ENCODE measurements at places on chromosomes 12 and 14.

DNA sequence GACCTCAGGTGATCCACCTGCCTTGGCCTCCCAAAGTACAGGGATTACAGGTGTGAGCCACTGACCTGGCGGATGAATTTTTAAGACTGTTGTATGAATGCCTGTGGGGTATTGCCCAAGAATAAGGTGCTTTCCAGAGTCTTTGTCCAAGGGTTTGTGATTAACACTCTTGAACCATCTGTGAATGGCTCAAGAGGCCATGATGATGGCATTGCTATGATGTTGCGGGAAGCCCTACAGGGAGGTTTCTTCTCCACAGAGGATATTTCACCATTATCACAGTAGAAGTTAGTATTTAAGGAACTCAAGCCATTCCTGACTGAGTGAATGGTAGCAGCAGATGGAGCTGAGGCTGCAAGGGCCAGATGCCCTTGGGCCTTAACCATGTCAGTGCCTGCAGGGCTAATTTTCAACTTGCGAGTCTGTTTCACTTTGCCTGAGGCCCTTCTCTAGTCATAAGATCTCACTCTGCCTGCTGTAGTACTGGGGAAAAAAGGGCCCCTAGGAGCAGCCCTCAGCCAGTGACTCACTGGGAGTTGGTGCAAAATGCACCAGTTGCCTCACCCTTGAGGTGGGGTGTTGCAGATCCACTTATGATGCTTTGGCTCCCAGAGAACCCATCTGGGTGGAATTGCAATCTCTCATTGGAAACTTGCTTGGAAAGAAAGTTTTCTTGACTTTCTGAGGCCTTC lies 108.6 kb upstream of the FLRT2 start:
- no peak for DNase-seq

DNA sequence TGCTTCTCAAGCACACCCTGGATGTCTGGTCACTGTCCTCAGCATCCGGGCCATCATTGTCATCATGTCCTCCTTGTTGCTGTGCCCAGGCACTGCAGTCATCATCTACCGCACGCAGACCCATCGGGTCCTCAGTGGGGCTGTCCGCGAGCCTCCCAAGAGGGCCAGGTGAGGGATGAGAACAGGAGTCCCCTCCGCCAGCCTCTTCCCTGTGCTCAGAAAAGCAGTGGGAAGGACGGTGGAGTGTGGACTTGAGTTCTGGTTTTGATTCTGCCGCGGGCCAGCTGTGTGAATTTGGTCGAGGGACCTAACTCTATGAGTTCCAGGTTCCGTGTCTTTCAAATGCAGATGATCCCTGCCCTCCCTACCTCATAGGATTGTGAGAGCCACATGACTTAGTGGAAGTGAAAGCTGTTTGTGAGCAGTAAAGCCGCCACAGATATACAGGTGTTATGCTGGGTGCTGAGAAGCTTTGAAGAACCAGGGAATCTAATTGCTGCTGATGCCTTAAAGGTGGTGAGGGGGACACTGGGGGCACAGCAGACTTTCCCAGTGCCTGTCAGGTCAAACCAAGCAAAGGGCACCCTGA lies 122.9 kb upstream of the RAP1B start:
- no peak for DNase-seq

- no peak for DNase-seq
These were observed 3.8 kb upstream of the CACNB3 start for GRCh38 chr12:48814262-48815125.

GRCh38 chr12:29731591-29731990 lies 52.2 kb downstream of the TMTC1 start:
- no peak for DNase-seq

Data from NCI-H526 treated with DMSO at 0.1 percent for 48 hours (cell line).